Hematopoietic multipotent progenitor cell treated with erythropoietin and hydrocortisone succinate and interleukin-3 and kit ligand, for 8 days (in vitro differentiated cells): ENCODE measurements at places on chromosomes 2 and 18.

GRCh38 chr2:36455011-36455410, 99.4 kb downstream of the CRIM1 start:
- no peak for DNase-seq

- DNase-seq, result no peak
Measured at GRCh38 chr2:7884338-7884737, 797.5 kb upstream of the ID2 start.

GRCh38 chr18:41864216-41864615, 90.8 kb upstream of the PIK3C3 start:
- DNase-seq, result no peak

DNA sequence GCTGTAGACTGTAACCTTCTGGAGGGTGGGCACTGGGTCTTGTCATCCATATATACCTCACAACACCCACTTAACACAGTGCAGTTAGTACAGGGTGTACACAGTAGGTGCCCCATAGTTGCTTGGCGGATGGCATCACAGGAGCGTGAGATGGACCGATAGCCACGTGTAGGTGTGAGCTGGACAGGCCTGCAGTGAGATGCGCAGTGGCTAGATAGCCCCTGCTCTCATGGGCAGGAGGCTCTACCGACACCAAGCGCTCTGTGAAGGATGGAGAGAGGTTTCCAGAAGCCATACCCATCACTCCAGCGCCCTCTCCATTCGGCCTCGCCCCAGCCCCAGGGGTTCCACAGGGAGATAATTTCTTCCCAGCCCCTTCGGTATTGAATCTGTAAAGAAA, 49.5 kb downstream of the CAPN13 start:
- DNase-seq, result no peak

DNA sequence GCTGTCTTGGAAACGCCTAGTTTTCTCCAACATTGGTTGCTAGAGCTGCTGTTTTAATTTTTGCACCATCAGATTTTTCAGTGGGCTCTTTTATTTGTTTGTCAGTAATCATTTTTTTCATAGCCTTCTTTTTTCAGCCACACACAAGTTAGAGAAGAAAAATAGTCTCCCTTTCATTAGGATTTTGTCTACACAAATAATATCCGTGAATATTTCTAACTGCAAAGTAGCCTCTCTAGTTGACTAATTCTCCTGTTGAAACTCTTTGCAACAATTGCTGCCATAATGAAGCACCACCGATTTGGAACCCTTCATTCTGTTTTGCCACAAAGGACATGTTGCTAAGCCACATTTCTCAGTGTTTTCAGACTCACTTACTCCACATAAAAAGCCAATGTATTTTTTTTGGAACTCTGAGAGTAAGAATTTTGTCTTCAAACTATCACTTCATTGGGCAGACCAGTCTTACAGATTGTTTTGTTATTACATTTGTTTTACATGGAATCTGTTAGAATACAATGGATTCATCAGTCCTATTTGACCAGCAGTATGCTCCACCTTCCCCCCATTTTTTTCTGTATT, 9.6 kb downstream of the KCNJ3 start:
- DNase-seq, result no peak

- no peak for DNase-seq
Measured at GRCh38 chr2:43415592-43415991, 180.2 kb downstream of the THADA start.

DNA sequence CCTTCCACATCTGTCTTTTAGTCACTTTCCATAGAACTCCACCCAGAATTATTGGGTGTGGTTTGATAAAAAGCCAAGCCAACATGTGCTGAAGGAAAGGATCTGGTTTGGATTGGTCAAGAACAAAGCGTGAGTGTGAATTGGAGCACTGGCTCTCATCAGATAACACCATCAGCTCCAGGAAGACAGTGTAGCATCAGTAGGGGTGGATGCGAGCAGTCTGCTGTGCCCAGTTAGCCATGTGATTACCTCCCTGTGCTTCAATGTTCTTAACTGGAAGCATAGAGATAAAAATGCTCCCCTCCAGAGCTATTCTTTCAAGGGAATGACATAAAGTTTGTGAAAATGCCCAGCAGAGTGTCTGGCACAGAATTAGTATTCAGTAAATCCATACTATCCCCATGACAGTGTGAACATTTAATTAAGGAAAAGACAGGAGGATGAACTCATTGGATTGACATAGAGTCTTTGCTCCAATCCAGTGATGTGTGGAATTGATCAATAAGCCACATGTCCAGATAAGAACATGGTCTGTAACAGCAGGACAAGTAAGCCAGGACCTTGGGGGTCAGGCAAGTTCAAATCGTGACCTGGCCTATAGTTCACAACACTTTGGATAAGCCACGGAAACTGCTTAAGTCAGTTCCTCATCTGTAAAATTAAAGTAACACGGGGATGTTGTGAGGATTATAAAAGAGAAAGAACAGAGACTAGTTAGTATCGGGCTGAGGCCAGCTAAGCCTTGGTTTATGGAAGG, 68.0 kb downstream of the FAM124B start:
- DNase-seq, result peak; percentile 75

DNA sequence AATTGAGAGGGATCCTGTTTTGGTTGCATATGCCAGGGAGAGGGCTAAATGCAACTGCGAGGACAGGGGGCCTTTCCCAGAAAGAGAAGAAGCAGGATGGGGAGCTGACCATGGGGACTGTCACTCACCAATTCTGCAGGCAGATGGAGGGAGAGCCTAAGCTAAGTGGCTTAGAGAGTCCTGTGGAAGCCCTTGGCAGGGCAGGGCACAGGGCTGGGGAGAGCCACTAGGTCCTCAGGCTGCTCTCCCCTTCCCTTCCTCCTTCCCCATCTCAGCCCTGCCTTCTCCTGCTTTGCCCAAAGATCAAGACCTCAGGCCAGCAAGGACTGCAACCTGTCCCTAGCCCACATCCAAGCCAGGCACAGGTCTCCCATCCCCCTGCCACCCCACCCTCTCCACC, 24.4 kb upstream of the CATIP start:
- no peak for DNase-seq

- no peak for DNase-seq
Measured at GRCh38 chr2:84874381-84875212, 6.3 kb downstream of the TRABD2A start.

GRCh38 chr2:127528487-127528886, 2.2 kb upstream of the IWS1 start:
- DNase-seq, result peak; percentile 25

- no peak for DNase-seq
Measured at GRCh38 chr2:223090039-223090438, 38.0 kb downstream of the KCNE4 start.

- DNase-seq, result no peak
Measured at GRCh38 chr2:191847764-191848163, 876 bp upstream of the CAVIN2 start.

- no peak for DNase-seq
Measured at GRCh38 chr2:165818920-165819319, 24.9 kb upstream of the GALNT3 start.

DNA sequence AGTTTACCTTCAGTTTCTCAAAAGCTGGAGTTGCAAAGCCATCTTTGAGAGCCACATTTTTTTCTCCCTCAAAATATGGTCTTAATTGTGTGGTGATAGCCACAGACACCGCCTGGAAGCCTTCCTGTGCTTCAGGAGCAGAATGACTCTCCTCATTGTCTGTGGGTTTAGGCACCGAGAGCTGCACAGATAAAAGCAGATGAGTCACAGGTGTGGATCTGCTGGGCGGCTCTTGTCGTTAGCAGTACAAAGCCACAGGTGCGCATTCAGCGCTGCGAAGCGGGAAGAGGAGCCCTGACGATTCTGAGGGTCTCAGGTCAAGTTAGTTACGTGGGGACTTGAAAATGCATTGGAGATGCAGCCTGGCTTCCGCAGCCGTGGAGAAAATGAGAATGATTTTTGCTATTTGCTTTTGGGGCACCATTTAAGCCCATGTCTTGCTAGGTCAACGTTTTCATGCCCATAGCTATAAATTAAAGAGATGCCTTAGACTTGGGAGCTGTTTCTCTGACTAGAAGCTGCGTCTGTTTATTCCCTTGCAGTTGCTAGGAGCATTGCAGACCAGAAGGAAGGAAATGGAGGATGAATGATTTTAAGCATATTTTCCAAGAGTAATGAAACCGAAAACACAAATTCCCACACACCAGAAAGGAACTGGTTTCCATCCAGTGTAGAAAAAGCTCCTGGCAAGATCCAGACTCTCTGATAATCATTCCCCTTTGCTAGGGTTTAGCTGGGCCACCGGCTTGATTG, 51.5 kb downstream of the KLHL29 start:
- DNase-seq, result no peak

DNA sequence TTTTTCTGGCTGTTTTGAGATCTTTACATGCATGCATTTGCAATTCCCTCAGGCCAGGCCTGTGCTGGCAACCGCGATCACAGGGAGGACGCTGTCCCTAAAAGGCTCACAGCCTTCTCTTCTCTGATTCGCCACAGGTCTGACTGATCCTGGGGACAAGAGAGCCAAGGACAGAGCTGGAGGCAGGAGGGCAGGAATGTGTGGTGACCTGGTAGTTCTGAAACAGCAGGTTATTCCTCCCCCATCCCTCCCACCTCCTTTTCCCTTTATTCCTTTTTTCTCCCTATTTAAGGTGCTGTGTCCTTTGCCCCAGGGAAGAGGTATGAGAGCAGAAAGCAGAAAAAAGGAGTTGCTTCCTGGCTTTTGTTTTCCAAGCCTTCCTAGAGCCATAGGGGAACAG, 21.9 kb downstream of the TMEM177 start:
- DNase-seq, result no peak

- peak; percentile 78 for DNase-seq
Measured at GRCh38 chr2:191566344-191566743, 111.6 kb upstream of the NABP1 start.

GRCh38 chr2:38783586-38783985, 5.6 kb downstream of the GEMIN6 start:
- no peak for DNase-seq

GRCh38 chr2:109542384-109542783, 71.4 kb downstream of the SEPTIN10 start:
- no peak for DNase-seq

GRCh38 chr2:136534811-136535210, 230.5 kb upstream of the THSD7B start:
- no peak for DNase-seq
